CD8-positive, alpha-beta memory T cell (primary cell): ENCODE measurements at places on chromosomes 1 and 21.

DNA sequence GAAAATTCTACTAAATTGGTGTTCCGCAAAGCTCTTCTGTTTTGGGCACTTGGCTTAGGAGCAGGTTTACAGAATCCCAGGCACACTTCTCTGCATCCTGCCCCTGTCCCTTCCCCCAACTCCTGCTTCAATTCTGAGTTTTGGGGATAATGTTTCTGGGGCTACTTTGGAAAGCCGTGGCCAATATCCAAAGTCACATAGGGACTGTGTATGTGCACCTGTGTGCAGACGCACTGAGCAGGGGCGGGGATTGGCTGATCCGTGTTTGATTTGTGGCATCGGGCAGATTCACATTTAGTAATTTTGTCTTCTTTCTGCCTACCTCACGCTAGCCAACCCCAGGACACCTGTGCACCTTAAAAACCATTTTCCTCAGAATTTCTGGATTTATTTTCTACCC lies 491.9 kb downstream of the SIPA1L2 start:
- no peak overlapping the region for H3K4me3 ChIP-seq
- DNase-seq, result no peak
- H3K27me3 ChIP-seq, result no peaks in the 10 kb centered on the region
- no peaks in the 10 kb centered on the region for H3K36me3 ChIP-seq
- no peak overlapping the region for H3K27ac ChIP-seq

DNA sequence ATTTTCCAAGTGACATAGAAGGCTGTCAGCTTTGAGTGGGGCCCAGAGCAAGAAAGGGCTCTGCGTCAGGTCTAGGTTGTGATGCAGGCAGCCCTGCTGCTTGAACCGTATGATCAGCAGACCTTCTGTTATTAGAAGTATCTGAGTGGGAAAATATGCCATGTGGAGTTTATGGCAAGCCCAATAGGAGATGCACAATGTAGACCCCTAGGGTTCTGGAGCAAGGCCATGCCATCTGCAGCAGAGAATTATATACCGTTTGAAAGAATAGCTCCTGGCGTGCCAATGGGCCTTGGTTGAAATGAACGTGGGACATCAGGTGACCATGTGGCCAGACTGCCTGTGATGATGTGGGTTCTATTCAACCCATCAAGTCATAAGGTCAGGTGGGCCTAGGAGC lies 44.1 kb upstream of the ZBTB18 start:
- H3K4me1 ChIP-seq, result peaks cover 12% of the 10 kb centered on the region
- DNase-seq, result no peak
- no peak overlapping the region for H3K4me3 ChIP-seq
- no peak overlapping the region for H3K27ac ChIP-seq

GRCh38 chr21:43654806-43655489 lies 4.3 kb downstream of the HSF2BP start:
- H3K36me3 ChIP-seq, result no peaks in the 10 kb centered on the region

DNA sequence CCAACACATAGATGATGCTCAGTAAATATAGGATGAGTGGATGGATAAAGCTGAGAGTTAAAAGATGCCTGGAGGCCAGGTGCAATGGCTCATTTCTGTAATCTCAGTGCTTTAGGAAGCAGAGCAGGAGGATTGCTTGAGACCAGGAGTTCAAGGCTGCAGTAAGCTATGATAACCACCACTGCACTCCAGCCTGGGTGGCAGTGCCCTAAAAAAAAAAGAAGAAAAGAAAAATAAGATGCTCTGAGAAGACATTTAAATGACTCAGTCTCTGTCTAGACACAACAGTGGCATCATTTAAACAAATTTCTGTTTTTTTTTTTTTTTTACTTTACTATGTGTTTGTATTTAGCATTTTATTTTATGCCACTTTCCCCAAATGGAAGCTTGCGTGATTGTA lies 25.3 kb upstream of the IL19 start:
- H3K27ac ChIP-seq, result no peak overlapping the region
- no peaks in the 10 kb centered on the region for H3K36me3 ChIP-seq
- no peak overlapping the region for H3K4me3 ChIP-seq
- H3K27me3 ChIP-seq, result no peaks in the 10 kb centered on the region
- peaks cover 22% of the 10 kb centered on the region for H3K4me1 ChIP-seq

DNA sequence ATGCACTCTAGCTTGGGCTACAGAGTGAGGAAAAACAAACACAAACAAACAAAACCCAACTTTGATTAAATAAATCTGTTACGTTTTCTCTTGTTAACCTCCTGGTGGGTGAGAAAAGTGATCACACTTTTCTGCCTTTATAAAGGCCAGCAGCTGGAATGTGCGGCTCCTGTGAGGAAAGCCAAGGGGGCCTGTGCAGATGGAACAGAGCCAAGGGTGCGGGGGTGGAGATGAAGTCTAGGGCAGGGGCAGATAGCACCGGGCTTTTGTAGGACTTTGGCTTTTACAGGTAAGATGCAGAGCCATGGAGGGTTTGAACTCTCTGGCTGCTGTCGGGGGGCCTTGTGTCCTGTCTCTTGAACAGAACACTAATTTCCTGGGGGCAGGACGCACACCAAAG lies 40.7 kb upstream of the GPR37L1 start:
- no peaks in the 10 kb centered on the region for H3K36me3 ChIP-seq
- H3K27me3 ChIP-seq, result no peaks in the 10 kb centered on the region
- H3K27ac ChIP-seq, result no peak overlapping the region

- no peak for DNase-seq
- no peaks in the 10 kb centered on the region for H3K36me3 ChIP-seq
- H3K4me1 ChIP-seq, result no peaks in the 10 kb centered on the region
- no peak overlapping the region for H3K27ac ChIP-seq
Observed at GRCh38 chr1:33624261-33624990, 152.0 kb downstream of the ZSCAN20 start.

DNA sequence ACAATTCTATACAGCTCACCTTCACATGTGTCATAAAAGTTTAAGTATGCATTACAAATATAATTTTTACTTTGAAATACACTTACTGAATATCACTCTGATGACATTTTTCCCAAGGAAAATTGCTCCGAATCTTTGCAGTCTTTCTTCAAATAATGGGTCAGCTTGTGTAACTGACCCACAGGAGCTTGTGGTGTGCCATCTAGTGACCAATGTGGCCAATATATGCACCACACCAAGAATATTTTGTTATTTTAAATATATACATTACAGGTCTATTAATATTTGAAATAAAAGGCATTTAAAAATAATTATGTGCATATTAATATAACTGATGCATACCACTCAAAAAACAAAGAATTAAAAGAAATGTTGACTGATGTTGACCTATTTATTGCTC lies 271.4 kb downstream of the TBX15 start:
- H3K36me3 ChIP-seq, result no peaks in the 10 kb centered on the region
- no peaks in the 10 kb centered on the region for H3K4me1 ChIP-seq
- H3K4me3 ChIP-seq, result no peak overlapping the region
- no peak overlapping the region for H3K27ac ChIP-seq
- no peaks in the 10 kb centered on the region for H3K27me3 ChIP-seq
- no peak for DNase-seq

DNA sequence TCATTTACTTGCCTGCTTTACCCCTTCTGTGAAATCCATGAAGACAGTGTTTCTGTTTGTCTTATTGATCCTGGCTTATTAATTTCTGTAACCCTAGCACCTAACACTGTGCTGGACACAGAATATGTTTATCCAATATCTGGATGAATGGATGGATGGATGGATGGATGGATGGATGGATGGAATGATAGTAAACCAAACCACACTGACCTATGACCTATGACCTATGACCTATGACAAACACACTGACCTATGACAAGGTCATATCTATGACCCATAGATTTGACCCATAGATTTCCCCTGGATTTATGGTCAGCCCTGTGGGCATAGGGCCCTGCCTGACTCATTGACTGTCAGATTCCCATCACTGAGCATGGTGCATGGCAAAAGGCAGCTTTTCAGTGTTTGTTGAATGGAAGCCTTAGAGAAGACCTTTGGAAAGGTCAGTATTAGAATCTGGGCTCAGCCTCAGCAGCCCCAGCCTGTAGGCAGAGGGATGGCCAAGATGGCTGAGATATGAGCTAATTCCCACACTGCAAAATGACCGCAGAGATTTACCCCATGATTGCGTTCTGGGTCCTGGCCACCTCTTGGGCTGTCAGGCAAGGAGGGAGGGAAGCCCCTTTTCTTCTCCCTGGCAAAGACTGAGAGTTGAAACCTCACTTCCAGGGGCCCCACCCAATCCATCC lies 24.6 kb downstream of the IGSF21 start:
- no peaks in the 10 kb centered on the region for H3K27me3 ChIP-seq
- H3K4me3 ChIP-seq, result no peak overlapping the region
- no peak for DNase-seq
- no peaks in the 10 kb centered on the region for H3K36me3 ChIP-seq
- H3K27ac ChIP-seq, result no peak overlapping the region
- H3K4me1 ChIP-seq, result no peaks in the 10 kb centered on the region

GRCh38 chr1:63624911-63625310 lies 31.7 kb downstream of the PGM1 start:
- no peaks in the 10 kb centered on the region for H3K27me3 ChIP-seq
- DNase-seq, result no peak
- no peak overlapping the region for H3K27ac ChIP-seq
- no peak overlapping the region for H3K4me3 ChIP-seq

- H3K4me1 ChIP-seq, result no peaks in the 10 kb centered on the region
- no peak for DNase-seq
- H3K36me3 ChIP-seq, result no peaks in the 10 kb centered on the region
- H3K27ac ChIP-seq, result no peak overlapping the region
- H3K4me3 ChIP-seq, result no peak overlapping the region
Observed at GRCh38 chr1:8211883-8212579, 105.9 kb upstream of the SLC45A1 start.

GRCh38 chr1:68168545-68169171 lies 63.7 kb downstream of the WLS start:
- H3K27ac ChIP-seq, result no peak overlapping the region
- no peak for DNase-seq
- no peaks in the 10 kb centered on the region for H3K36me3 ChIP-seq
- H3K4me1 ChIP-seq, result no peaks in the 10 kb centered on the region

DNA sequence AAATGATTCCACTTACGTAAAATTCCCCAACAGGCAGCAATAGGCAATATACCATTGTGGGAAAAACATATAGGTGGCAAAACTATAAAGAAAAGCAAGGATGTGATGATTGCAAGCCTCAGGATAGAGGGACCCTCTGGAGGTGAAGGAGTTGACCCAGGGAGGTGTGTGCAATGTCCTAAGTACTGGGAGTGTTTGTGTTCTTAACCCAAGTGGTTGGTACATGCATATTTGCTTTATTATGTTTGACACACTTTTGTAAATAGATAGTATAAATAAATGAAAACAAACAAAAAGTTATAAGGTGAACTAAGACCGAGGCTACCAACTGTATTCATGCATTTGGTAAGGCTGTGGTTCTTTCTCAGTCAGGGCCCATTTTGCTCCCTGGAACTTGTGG lies 7.5 kb downstream of the MX1 start:
- H3K27me3 ChIP-seq, result no peaks in the 10 kb centered on the region
- no peak overlapping the region for H3K27ac ChIP-seq
- peaks cover 48% of the 10 kb centered on the region for H3K36me3 ChIP-seq
- no peak for DNase-seq

- no peak overlapping the region for H3K27ac ChIP-seq
- DNase-seq, result no peak
- no peaks in the 10 kb centered on the region for H3K36me3 ChIP-seq
- no peak overlapping the region for H3K4me3 ChIP-seq
- H3K4me1 ChIP-seq, result no peaks in the 10 kb centered on the region
- no peaks in the 10 kb centered on the region for H3K27me3 ChIP-seq
Observed at GRCh38 chr1:119600561-119600960, 47.5 kb downstream of the ZNF697 start.

GRCh38 chr1:215376544-215377264 lies 190.4 kb upstream of the KCTD3 start:
- no peak for DNase-seq
- H3K4me1 ChIP-seq, result no peaks in the 10 kb centered on the region
- H3K4me3 ChIP-seq, result no peak overlapping the region

DNA sequence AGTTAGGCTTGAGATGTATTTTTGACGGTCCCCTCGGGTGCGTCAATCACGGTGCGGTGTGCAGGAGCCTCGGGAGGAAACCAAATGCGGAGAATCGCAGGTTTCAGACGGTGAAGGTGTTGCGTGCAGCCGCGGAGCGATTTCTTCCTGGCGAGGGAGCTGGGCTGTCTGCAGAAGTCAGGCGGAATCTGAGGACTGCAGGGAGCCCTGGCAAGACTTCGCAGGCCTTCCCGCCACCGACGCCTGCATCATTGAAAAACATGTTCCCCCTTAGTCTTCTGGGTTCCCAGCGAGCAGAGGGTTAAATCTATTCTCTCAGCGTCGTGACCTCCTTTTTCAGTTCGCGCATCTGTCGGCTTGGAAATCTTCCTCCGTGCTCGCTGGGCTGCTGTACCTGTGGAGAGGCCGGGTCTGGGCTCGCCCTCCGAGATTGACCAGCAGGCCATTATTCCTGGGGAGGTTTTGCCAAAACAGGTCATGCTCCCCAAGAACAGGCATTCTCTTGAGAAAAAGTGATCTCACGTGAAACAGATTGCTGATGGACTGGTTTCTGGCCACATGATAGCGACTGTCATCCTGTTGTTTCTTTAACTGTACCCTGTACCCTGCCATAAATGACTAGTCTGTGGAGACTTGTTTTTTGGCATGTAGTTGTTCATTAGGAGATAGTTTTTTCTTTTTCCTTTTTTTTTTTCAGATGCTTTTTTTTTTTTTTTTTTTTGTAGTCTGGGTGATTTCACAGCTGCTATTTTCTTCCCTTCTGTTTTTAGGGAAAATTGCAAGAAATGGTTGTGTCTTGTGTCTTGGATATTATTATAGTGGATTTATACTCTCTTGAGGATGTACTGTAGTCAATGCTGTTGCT lies 894 bp downstream of the EPB41 start:
- H3K36me3 ChIP-seq, result no peaks in the 10 kb centered on the region
- peak overlapping the region; percentile 98 for H3K4me3 ChIP-seq
- H3K4me1 ChIP-seq, result peaks cover 54% of the 10 kb centered on the region
- peak; percentile 67 for DNase-seq

GRCh38 chr1:160806109-160806665 lies 10.2 kb downstream of the LY9 start:
- H3K36me3 ChIP-seq, result peaks cover 24% of the 10 kb centered on the region
- H3K4me1 ChIP-seq, result peaks cover 50% of the 10 kb centered on the region
- no peak overlapping the region for H3K4me3 ChIP-seq
- no peak overlapping the region for H3K27ac ChIP-seq
- DNase-seq, result no peak

DNA sequence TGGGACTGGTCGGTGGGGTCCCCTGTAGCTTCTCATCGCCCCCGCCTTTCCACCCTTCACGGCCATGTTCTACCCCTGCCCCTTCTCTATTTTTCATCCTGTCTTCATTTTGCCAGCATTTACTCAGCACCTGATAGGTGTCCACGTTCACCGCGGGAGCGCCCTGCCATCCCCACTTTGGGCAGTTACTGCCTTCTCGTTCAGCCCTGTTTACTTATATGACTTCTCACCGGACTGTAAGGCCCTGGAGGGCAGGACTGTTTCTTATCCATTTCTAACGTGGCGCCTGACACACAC lies 380 bp downstream of the MFN2 start:
- peaks cover 33% of the 10 kb centered on the region for H3K4me1 ChIP-seq
- peak overlapping the region; percentile 89 for H3K4me3 ChIP-seq
- H3K27ac ChIP-seq, result peak overlapping the region; percentile 92

- no peaks in the 10 kb centered on the region for H3K36me3 ChIP-seq
- DNase-seq, result no peak
- no peaks in the 10 kb centered on the region for H3K4me1 ChIP-seq
- no peaks in the 10 kb centered on the region for H3K27me3 ChIP-seq
- no peak overlapping the region for H3K27ac ChIP-seq
Observed at GRCh38 chr1:231557898-231558707, 29.6 kb downstream of the TSNAX start.

GRCh38 chr1:204842892-204843291 lies 27.8 kb upstream of the NFASC start:
- no peak for DNase-seq
- H3K36me3 ChIP-seq, result no peaks in the 10 kb centered on the region
- no peak overlapping the region for H3K4me3 ChIP-seq
- no peaks in the 10 kb centered on the region for H3K4me1 ChIP-seq
- no peaks in the 10 kb centered on the region for H3K27me3 ChIP-seq
